ENCODE measurements at places on chromosomes 2 and 18. TPM values are rescaled to one million over a fixed set of nuclear protein-coding genes. Genes with fewer than 3 reads are reported as not detected.

- DNase-seq: no peak
Observed at GRCh38 chr2:235025800-235026536, 74.2 kb downstream of the SH3BP4 start.

- no peak for DNase-seq
Observed at GRCh38 chr2:138997856-138998517, 217.8 kb upstream of the NXPH2 start.

GRCh38 chr2:101518578-101519492 is 43.9 kb upstream of the RFX8 start:
- no peak for DNase-seq

DNA sequence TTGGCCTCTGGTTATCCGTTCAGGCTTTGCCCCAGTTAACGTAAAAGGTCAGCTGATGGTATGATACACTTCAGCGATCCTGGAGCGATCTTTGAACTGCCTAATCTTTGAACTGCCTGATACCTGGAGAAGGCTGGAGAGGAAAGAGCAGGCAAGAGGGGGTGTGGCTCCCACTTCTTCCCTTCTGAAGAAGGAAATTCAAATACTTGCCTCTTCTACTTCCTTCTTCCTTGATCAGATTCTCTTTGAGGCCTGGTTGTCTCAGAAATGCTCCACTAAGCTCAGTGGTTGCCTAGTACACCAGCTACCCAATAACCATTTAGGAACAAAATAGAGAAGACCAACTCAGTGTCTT is 619 bp downstream of the GALM start:
- no peak for DNase-seq

DNA sequence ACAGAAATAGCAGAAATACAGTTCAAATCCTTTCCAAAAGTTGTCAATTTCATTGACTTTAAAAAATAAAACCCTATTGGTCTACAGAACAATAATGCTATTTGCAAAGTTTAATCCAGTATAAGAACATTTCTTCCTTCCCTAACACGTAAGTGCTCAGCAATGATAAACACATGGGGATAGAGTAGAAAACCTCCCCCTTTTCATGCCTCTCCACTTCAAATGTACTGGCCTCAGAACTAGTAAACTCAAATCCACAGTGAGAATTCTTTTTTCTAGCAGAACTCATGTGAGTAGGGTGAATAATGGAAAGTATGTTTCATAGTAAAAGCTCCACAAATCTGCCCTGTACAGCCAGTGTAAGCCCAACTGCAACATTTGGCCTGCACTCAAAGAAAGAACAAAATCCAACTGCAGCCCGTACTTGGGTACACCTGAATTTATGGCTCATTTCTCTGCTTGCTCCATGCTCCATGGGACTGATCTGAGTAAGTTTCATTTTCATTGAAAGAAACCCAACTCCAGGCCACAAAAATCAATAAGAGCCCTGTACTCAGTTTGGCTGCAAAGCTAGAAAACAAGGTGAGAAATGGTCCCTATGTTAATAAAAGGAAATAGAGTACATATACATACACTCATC is 115.0 kb upstream of the RMDN2 start:
- DNase-seq: no peak

GRCh38 chr2:22801071-22801470 is 583.9 kb upstream of the KLHL29 start:
- no peak for DNase-seq

- DNase-seq: no peak
Observed at GRCh38 chr2:217934321-217935131, 68.3 kb downstream of the TNS1 start.

DNA sequence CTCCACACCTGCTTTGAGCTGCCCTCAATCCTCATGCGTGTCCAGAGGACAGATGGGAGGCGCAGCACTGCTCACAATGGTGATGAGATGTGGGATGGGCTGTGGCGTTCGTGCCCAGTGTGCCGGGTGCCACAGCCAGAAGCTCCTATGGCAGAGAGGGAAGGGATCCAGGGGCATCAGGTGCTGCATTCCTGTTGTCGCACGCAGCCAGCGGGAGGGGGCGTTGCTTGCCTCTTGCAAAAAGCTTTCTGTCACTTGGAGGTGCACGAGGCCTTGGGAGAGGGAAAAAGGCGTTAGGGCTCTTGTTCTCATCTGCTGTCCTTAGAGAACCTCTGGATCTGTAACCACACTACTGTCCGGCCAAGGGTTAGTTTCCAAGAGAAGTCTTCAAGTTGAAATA is 29.2 kb upstream of the ALLC start:
- peak; percentile 15 for DNase-seq

DNA sequence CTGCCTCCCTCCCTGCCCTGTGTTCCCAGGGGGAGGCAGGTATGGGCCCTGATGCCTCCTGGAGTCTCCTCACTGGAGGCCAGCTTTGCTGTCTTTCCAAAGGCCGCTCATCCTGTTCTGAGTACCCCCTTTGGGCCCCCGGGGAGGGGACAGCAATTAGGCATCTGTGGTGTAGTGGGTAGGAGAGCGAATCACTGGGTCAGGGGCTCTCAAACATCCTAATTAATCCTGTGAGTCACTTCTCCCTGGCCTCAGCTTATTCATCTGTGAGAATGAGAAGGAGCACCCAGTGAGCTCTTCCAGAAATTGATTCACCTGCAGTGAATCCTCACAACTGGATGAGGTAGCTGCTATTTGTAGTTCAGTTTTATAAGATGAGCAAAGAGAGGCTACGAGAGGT is 16.4 kb downstream of the TET3 start:
- no peak for DNase-seq

ARID5A gene
- 48.2 TPM for total RNA-seq

TTC32 gene
- 14.2 TPM for total RNA-seq

SLC30A3 gene
- 1.1 TPM for total RNA-seq

SLC9A4 gene
- not detected for total RNA-seq
